BJ (cell line): ENCODE measurements at places on chromosomes 2 and 18.

DNA sequence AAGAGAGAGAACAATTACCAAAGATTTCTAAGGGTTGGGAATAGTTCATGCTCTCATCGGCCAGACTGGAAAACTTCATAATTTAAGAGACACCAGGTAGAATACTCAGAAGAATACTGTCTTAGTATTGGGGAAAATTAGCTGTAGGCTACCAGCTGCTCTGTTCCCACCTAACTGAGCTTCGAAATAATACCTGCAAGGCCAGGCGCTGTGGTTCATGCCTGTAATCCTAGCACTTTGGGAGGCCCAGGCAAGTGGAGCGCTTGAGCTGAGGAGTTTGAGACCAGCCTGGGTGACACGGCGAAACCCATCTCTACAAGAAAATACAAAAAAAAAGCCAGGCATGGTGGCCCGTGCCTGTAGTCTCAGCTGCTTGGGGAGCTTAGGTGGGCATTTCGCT is 35.8 kb downstream of the MAP4K3 start:
- DNase-seq, result no peak

GRCh38 chr2:88187038-88187676 is 17.0 kb downstream of the THNSL2 start:
- DNase-seq, result no peak

DNA sequence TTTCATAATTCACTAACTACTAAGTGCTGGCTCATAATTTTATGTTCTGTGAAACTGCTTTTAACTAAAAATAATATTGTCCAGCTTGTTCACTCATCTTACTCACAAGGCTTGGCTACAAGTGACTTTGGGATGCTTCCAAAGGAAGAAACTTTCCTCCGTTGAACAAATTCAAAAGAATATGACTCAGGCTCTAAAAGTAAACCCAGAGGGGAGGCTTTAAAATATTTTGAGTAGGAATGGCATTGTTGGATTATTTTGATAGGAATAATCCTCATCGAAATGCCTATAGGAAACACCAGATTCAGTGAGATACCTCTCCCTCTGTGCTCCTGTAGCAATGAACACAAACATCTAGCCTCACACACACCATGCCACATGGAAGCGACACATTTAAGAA is 25.2 kb upstream of the TLK1 start:
- peak; percentile 69 for DNase-seq

DNA sequence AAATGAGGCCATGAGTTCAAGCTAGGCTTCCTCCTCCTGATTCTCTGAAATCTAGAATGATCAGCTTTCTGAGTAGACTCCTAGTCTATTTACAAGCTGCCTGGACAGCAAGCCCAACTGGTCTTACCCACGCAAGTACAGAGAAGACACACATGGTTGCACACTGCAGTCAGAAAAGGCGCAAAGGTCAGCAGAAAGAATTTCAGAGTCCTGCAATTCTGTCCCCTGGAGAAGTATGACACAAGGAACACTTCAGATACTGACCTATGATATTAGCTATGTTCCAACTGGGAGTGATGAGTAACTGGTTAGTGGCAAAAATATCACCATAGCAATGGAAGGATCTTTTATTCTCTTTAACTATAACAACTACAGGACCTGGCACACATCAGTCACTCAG is 336.1 kb upstream of the PKDCC start:
- no peak for DNase-seq

- no peak for DNase-seq
Measured at GRCh38 chr2:20583425-20583881, 67.4 kb downstream of the HS1BP3 start.

DNA sequence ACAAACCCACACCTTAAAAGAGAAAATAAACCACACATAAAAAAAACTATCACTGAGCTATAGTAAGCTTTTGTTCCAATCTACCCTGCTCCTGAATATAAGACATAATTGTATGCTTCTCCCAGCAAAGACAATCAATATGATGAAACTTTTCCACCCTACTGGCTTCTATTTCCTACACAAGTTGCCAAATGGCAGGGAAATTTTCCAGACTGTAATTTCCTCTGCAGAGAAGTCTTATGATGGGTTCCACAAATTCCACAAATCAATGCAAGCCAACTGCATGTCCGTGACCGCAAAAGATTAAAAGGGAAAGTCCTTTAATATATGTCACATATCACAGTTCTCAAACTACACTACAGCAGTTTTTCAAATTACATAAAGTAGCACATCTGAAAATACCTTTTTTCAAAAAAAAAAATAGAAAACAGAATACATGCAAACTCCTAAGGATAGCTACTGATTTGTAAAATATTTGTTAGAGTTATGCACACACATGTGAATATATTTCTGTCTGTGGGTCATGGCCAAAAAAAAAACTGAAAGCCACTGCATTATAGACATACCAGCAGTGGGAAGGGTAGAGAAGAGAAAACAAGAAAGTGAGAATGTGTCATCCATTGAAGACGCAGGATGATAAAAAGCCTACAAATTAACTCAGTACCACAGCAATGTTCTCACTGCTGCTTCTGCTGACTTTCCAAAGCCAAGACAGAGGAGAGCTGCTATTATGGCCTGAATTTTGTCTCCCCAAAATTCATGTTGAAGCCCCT is 61.4 kb downstream of the RPL31 start:
- peak; percentile 53 for DNase-seq

DNA sequence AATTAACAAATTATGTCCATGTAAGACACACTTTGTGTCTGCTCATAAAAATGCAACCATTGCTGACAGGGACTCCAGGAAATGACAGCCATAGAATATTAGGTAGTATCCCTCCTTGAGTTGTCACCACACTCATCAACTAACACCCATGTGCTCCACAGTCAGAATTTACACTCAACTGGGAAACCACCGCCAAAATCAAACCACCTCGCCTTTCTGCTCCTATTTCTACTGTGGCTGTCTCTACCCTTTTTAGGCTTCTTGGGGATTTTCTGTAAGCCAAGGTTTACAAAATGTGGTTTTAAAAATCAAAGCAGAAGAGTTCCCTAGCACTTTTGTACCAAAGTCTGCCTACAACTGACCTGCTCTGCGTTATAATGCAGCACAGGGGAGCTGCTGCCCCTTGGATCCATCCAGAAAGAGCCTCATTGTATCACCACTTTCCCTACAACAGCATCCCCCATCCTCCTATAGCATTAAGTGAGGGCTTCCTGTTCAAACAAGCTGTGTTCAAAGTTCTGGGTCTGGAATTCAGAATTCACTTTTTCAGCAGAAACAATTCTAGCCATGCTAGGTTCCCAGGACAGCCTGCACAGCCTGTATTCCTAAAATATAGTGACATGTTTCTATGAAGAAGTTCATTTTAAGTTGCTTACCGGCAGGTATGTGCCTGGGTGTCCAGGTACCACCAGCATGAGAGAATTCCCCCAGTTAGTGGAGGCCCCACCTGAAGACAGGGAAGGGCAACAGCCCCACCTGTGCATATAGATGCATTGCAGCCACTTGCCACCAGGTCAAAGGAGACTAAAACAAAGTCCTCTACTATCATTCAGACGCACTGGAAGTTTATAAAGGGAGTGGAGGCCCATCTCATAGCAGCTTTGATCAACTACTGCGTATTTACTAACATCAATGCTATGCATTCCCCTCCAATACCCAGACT is 104.3 kb downstream of the MYO5B start:
- no peak for DNase-seq

GRCh38 chr2:129733579-129733978 is 245.9 kb upstream of the RAB6C start:
- DNase-seq, result no peak

DNA sequence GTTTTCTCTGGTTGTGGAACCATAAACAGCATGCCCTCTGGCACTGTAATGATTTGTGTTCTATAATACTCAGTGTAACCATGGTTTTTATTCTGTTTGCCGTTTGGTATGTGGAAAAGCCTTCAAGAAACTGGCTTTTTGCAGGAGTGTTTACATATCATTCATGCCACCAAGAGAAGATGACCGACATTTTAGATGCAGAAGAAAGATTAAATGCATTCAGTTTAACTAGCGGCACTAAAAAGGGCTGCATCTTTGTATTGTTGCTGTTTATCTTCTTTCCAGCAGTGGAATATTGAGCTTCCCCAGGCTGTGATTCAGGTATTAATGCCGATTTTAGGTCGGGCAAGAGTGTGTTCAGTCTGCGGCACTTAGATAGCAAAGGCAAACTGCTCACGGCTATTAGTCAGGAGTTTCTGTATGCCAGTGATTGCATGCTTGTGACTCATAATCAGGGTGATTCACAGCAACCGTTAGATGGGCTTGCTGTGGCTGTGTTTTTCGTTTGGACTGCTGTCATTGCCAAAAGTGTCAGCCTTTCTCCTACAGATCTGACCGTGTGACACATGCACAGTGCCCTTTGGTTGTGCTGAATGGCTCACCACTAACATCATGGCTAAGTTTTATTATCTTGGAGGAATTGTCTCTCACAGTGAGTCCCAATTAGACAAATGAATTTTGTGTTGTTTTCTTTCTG is 479.7 kb downstream of the PARD3B start:
- DNase-seq, result peak; percentile 91

- no peak for DNase-seq
Measured at GRCh38 chr18:13076886-13077285, 85.7 kb downstream of the CEP192 start.

DNA sequence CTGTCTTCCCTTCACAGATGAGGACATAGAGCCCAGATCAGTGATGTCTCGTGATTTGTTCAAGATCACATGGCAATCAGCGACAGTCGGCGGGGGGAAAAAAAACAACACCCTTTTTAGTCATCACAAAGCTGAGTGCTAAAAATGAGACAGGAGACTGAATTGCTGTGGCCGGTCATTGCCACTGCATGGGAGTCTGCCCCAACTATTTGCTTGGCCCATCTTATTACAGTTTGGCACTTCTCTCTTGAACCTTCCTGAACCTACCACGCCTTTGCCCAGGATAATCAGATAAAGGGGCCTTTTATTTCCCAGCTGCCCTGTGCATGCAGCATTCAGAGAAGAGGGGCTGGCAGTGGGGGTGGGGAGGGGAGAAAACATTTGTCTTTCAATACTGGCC is 42.7 kb downstream of the SETBP1 start:
- DNase-seq, result no peak

DNA sequence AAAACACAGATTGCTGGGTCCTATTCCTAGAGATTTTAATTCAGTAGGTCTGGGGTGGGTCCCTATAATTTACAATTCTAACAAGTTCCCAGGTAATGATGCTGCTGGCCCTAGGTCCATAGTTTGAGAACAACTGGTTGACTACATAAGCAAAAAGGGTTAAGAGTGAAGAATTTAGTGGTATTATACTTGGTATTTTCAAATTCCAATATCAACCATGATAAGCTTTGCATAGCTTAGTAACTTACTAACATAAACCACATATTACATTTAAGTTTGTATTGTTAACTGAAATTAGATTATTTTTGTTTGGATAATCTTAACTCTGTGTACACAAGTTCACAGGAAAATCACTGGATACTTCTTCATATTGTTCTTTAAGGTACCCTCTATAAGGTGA is 862.9 kb upstream of the ACVR2A start:
- no peak for DNase-seq

DNA sequence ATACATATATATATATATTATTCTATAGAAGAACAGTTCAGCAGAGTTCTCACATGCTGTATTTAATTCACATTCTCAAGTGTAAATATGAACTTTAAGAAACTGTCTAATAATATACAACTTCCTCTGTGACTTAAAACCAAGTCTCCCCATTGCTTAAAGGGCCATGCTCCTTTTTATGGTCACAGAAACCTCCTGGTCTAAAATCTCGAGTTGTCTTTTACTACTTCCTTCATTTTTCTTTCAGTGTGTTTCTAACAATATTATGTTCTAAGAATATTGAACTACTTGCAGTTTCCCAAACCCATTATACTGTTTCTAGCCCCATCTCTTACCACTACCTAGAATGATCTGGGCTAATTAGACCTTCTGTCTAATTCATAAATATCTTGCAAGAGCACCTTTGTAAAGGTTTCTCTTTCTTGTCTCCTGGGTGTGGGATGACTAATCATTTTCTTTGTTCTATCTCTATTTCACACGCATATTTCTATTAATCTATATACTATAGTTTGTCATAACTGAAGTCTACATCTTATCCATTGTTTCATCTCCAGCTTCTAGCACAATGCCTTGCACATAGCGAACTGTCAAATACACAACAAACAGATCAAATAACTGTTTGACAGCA is 48.8 kb downstream of the ERBB4 start:
- DNase-seq, result no peak

GRCh38 chr2:206805887-206806607 is 40.6 kb downstream of the FASTKD2 start:
- DNase-seq, result no peak

DNA sequence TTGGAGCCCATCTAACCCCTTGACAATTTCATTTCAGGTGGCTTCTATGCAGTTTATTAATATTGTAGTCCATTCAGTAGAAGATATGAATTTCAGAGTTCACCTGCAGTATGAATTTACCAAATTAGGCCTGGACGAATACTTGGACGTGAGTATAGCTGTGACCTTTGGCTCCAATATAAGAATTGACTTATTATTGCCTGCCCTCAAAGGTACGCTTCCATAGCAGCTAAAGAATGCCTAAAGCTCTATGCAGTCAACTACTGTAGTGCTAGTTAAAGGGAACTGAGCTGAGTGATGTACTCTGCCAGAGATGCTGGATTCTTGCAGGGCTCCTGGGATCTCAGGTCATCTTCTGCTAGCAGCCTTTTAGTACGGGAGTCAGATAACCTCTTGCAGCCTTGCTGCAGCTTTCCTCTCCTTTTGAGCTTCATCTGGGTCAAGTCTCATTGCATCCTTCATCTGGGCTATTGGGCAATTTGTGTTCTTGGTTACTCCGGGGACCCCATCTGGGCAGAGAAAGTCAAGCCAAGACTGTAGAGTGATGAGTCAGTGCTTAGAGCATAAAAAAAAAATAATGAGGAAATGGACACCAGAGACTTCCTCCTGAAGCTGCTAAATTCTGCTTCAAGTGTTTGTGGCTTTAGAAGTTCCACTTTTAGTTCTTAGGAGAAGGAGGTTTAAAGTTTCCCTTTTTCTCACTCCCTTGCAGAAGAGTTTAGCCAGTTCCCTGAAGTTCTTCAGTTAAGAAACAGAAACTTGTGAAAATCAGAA is 105.6 kb downstream of the PRPF40A start:
- no peak for DNase-seq

DNA sequence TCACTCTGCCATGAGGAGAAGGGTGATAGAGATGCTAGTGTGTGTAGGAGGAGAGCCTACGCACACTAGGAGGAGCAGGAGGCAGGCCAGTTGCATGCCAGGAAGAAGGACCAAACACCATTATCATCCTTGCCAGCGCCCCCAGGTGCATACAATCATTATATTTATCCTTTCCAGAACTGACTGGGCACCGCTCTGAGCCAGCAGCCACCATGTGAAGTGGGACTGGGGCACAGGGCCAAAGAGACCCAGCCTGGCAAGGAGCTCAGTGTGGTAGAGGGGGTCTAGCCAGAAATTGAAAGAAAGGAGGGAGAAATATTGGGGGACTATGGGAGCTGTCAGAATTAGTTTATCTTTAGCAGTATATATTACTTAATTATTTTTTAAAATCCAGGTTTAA is 8.3 kb upstream of the GPR148 start:
- DNase-seq, result no peak
